Tibial nerve (tissue), 4 donors: ENCODE measurements at places on chromosomes 11 and 22. TPM values are rescaled to one million over a fixed set of nuclear protein-coding genes. Genes with fewer than 3 reads are reported as not detected.

PGA5 gene
- 3.6 TPM for total RNA-seq

ABCC8 gene
- 8.6 TPM for total RNA-seq

SLC22A8 gene
- total RNA-seq = not detected

PATE2 gene
- not detected for total RNA-seq

APOBEC3H gene
- total RNA-seq = not detected

CNTN5 gene
- under 0.01 TPM for total RNA-seq

GPR83 gene
- total RNA-seq = not detected
